ENCODE measurements at places on chromosomes 2 and 18.

GRCh38 chr2:108980076-108980475 lies 8.9 kb downstream of the EDAR start:
- DNase-seq, result no peak

GRCh38 chr18:75912829-75913228 lies 485.3 kb upstream of the SMIM21 start:
- no peak for DNase-seq

DNA sequence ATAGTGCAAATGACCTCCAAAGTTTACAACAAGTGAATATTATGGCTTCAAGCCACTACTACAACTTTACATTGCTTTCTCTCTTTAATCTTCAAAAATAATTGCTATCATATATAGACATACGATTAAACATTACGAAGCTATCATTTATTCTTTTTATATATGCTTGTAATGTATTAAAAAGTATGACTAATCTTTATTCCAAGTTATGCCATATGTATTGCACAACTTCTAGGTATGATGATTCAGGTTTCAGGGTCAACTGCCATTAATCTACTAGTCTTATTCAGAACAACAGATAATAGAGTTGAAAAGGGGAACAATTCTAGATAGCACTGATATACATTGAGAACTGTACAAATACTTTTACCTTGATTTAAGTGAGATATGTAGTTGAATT lies 506.2 kb upstream of the TMEFF2 start:
- no peak for DNase-seq

DNA sequence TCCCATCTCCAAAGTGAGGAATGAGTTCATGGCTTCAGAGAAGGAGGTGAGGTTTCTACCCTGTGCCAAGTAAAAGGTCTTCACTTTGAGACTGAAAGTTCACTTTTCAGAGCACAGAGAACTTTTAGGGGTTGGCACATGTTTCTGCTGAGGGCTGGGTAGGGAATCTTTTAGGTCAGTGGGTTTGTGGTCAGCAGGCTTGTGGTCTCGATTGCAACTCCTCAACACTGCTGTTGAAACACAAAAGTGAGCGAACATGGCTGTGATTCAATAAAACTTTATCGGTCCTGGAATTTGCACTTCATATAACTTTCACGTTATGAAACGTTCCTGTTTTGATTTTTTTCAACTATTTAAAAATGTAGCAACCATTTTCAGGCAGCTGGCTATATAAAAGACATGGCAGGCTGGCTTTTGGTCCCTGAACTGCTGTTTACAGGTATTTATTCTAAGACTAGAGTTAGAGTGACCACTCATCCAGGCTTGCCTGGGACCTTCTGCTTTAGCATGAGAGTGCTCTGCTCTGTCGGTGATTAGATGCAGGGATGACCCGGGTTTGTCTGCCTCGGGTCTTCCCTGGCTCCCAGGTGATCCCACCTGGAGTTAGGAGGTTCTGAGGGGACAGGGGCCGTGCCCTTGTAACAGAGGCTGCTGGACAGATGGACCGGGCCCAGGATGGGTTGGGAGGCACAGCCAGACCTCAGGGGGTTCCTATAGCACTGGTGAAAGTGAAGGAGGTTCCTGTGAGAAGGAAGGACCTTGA lies 62.7 kb upstream of the TAF1B start:
- DNase-seq, result no peak
